Ureter (tissue), 1 donor: ENCODE measurements at places on chromosomes 6 and 20. TPM values are rescaled to one million over a fixed set of nuclear protein-coding genes. Genes with fewer than 3 reads are reported as not detected.

Gene NFATC2
- total RNA-seq: 10.6 TPM

Gene TBC1D32
- total RNA-seq: 23.2 TPM

Gene IMPG1
- total RNA-seq: not detected

Gene CCN5
- 1.1 TPM for total RNA-seq

Gene FERMT1
- total RNA-seq: 41.8 TPM

Gene C6orf15
- total RNA-seq: not detected

Gene HTR1E
- not detected for total RNA-seq

Gene HLA-DQA1
- 30.1 TPM for total RNA-seq

Gene DAAM2
- total RNA-seq: 23.0 TPM

Gene SOX18
- total RNA-seq: 28.1 TPM

Gene SCRT2
- not detected for total RNA-seq

Gene XRN2
- total RNA-seq: 59.0 TPM

Gene CFAP61
- 0.39 TPM for total RNA-seq
